M059J (cell line): ENCODE measurements at places on chromosomes 13 and 19. TPM values are rescaled to one million over a fixed set of nuclear protein-coding genes. Genes with fewer than 3 reads are reported as not detected.

Gene CBARP
- total RNA-seq: 0.44 and 4.4 TPM in 2 replicates

Gene RNF126
- total RNA-seq: 33.6 and 53.8 TPM in 2 replicates

Gene WBP4
- 6.9 and 9.8 TPM in 2 replicates for total RNA-seq

Gene FFAR1
- not detected in 2 replicates for total RNA-seq

Gene GAPDHS
- not detected in 2 replicates for total RNA-seq

Gene NLRP7
- not detected in 2 replicates for total RNA-seq

Gene C19orf73
- 0.44 and 1.6 TPM in 2 replicates for total RNA-seq

Gene CYP2A7
- total RNA-seq: not detected in 2 replicates

Gene SMIM44
- total RNA-seq: not detected in 2 replicates

Gene ZNF560
- total RNA-seq: 0.10 and 1.7 TPM in 2 replicates

Gene CDC37
- total RNA-seq: 109 and 233 TPM in 2 replicates

Gene SMIM17
- total RNA-seq: 0.15 TPM in 1 of 2 replicates, not detected in the other

Gene C13orf42
- not detected in 2 replicates for total RNA-seq

Gene ACER1
- total RNA-seq: not detected in 2 replicates

Gene SLC44A2
- 34.1 and 42.4 TPM in 2 replicates for total RNA-seq

Gene THSD1
- total RNA-seq: 2.8 and 3.4 TPM in 2 replicates

Gene MBD3L5
- not detected in 2 replicates for total RNA-seq

Gene NOVA2
- 0.10 TPM in 2 replicates for total RNA-seq

Gene OR10H1
- not detected in 2 replicates for total RNA-seq

Gene ZMYM5
- 10.2 and 13.4 TPM in 2 replicates for total RNA-seq

Gene ZNF90
- 0.42 and 0.49 TPM in 2 replicates for total RNA-seq

Gene ZNF93
- total RNA-seq: 8.8 and 11.4 TPM in 2 replicates

Gene SIGLEC10
- not detected in 2 replicates for total RNA-seq

Gene ZNF880
- 16.5 and 17.0 TPM in 2 replicates for total RNA-seq

Gene NLRP4
- 0.05 TPM in 1 of 2 replicates, not detected in the other for total RNA-seq

Gene UBXN6
- total RNA-seq: 78.5 and 127 TPM in 2 replicates

Gene ERICH4
- total RNA-seq: not detected in 2 replicates

Gene ACP5
- total RNA-seq: 0.39 and 0.76 TPM in 2 replicates

Gene FAAP24
- total RNA-seq: 11.6 and 12.1 TPM in 2 replicates

Gene C1QTNF9B
- not detected in 2 replicates for total RNA-seq

Gene ZNF112
- total RNA-seq: 3.2 and 7.0 TPM in 2 replicates

Gene MBD3L3
- total RNA-seq: not detected in 2 replicates

Gene LILRA2
- not detected in 2 replicates for total RNA-seq

Gene IGLON5
- total RNA-seq: not detected in 2 replicates

Gene CGB1
- 2.6 and 14.5 TPM in 2 replicates for total RNA-seq

Gene ICAM4
- total RNA-seq: not detected in 2 replicates

Gene CYP2S1
- total RNA-seq: 5.6 and 7.3 TPM in 2 replicates

Gene MAST1
- 0.10 and 0.12 TPM in 2 replicates for total RNA-seq

Gene ZNF700
- total RNA-seq: 7.7 and 16.4 TPM in 2 replicates

Gene BLOC1S3
- total RNA-seq: 2.7 and 7.3 TPM in 2 replicates

Gene PCDH20
- total RNA-seq: 0.12 TPM in 1 of 2 replicates, not detected in the other

Gene SLC7A9
- total RNA-seq: not detected in 2 replicates

Gene DZIP1
- 17.0 and 24.3 TPM in 2 replicates for total RNA-seq

Gene MTMR6
- total RNA-seq: 20.3 and 20.9 TPM in 2 replicates

Gene ERVK3-1
- 90.1 and 122 TPM in 2 replicates for total RNA-seq

Gene MEDAG
- 0.07 and 0.12 TPM in 2 replicates for total RNA-seq

Gene KCNN1
- 0.07 TPM in 1 of 2 replicates, not detected in the other for total RNA-seq

Gene TEX101
- not detected in 2 replicates for total RNA-seq

Gene KANK3
- 0.74 TPM in 1 of 2 replicates, not detected in the other for total RNA-seq

Gene APOC1
- 1.4 and 5.4 TPM in 2 replicates for total RNA-seq

Gene BORA
- 32.4 and 41.1 TPM in 2 replicates for total RNA-seq

Gene CCL25
- not detected in 2 replicates for total RNA-seq

Gene HPN
- not detected in 2 replicates for total RNA-seq

Gene RCBTB2
- total RNA-seq: 2.7 and 6.0 TPM in 2 replicates

Gene PBX4
- total RNA-seq: 0.54 and 0.94 TPM in 2 replicates
